ENCODE measurements at places on chromosomes 13 and 19.
A peak's percentile ranks its signal among the peaks of the same experiment; 100 is the strongest.

- peak; percentile 67 for DNase-seq
Measured at GRCh38 chr19:41595258-41595889, 19.4 kb downstream of the CEACAM21 start.

DNA sequence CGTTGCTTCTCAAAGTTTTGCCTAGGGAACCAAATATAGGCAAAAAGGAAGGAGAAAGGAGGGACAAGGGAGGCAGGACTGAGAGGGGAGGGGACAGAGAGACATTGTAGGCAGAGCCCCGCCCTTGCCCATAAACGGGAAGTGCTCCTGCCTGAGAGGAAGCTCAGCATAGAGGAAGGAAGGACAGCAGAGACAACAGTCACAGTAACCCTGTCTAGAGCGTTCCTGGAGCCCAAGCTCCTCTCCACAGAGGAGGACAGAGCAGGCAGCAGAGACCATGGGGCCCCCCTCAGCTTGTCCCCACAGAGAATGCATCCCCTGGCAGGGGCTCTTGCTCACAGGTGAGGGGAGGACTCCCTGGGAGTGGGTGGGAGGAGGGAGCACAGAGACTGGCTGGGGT, at the start of gene CEACAM21:
Gene CEACAM21 (plus strand): TSS at position 169 of the 400 bp plus-strand sequence. CDS start 109 bp downstream, at position 278.
- DNase-seq = no peak

GRCh38 chr13:73072239-73072900, 13.6 kb downstream of the KLF5 start:
- no peak for DNase-seq

GRCh38 chr19:58058467-58058866, 615 bp upstream of the ZNF135 start:
- no peak for DNase-seq

GRCh38 chr13:46369506-46370277, 17.4 kb downstream of the RUBCNL start:
- DNase-seq = peak; percentile 52

- no peak for DNase-seq
Measured at GRCh38 chr13:73307481-73307880, 248.7 kb downstream of the KLF5 start.

- DNase-seq = no peak
Measured at GRCh38 chr13:77000475-77000874, 8.6 kb downstream of the CLN5 start.

- no peak for DNase-seq
Measured at GRCh38 chr19:9362905-9363304, at the start of gene ZNF177. Gene ZNF177, plus strand, starts transcription at chr19:9363013. Its CDS starts 15,299 bp downstream, at chr19:9378312.

DNA sequence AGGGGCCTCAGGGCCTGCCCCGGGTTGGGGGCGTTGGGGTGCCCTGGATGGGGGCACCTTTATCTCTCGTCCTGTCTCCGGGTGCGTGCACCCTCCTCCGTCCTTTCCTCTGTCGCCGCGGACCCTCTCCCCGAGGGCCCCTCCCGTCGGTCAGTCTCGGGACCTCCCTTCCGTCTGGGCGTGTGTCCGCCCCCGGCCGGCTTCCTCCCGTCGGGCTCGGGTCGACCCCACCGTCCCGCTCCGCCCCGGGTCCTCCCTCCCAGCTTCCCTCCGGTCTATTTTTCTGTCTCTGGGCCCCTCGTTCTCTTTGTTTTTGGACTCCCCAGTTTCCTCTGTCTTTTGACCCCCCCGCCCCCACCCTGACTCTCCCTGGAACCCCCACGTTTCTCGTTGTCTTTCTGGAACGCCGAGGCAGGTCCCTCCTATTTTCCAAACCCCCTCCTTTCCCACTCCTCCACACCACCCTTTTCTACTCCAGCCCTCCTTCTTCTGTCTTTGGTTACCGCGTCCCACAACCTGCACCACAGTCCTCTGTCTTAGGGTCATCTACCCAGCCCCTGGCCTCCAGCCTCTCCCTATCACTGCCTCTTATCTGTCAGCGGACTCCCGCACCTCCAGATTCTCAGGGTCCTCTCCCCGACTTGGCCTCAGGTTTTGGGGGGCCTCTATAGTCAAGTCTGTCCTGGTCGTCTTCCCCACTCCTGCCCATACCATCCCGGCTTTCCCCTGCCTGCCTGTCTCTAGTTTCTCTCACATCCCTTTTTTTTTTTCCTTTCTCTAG, 757 bp downstream of the EGLN2 start:
- DNase-seq = peak; percentile 42

GRCh38 chr13:87827479-87827878, 156.3 kb downstream of the SLITRK5 start:
- no peak for DNase-seq

DNA sequence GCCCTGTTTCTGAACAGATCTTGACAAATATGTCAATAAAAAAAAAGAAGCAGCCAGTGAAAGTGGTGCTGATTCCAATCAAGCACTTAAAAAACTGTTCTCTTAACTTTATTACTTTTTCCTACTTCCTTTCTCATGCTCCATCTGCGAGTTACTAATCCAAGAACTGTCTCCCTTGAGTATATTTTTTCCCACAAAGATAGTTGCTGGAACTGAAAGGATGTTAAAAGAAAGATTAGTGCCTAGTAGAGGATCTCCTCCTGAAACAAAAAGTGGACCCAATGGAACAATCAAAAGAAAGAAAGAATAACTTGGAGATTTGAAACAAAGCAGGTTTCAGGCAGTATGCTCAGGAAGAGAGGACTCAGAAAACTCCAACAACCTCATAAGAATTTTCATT, 1034.8 kb downstream of the PCDH17 start:
- no peak for DNase-seq

DNA sequence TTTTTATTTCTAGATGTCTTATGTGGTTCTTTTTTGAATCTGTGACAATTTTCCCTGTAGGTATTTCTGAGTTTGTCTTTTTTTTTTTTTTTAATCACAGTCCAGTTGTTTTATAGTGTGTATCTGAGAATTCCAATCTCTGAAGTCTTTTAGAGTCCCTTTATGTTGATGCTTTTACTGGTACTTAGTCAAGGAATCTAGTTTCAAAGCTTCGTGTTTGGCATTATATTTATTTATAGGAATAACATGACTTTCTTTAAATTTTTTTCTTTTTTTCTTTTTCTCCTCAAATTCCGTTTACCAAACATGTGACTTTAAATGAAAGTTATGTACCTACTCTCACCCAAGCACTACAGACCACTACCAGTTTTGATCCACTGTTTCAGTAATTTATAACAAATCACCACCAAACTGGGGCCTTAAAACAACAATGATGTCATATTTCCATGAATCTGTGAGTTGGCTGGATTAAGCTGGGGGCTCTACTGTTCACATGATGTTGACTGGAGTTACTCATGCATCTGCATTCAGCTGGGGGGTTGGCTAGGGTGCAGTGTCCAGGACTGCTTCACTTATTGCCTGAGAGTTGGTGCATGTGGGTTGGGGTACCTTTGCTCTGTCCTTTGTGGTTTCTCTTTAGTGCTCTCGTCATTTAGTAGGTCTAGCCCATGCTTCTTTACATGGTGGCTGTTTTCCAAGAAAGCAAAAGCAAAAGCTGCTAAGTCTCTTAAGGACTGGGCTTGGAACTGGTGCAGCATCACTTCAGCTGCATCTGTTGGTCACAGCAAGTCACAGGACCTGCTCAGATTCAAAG, 22.3 kb downstream of the KCTD4 start:
- peak; percentile 44 for DNase-seq

GRCh38 chr13:72151241-72151640, 284.2 kb upstream of the DACH1 start:
- DNase-seq = no peak

GRCh38 chr13:110576070-110576394, 14.5 kb upstream of the RAB20 start:
- no peak for DNase-seq

DNA sequence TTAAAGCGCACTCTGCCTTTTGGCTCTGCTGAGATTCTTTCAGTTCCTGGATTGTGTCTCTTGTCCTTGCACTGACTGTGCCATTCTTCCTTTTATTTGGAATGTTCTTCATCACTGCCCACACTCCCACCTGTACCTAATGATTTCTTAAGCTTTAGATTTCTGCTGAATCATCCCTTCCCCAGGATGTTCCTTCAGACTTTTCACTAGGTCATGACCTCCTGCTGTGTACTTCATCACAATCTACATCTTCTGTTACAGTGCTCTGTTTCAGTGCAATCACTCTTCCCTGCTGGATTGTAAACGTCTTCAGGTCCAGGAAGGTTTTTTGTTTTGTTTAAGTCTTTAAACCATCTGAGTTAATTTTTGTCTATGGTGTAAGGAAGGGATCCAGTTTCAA, 281.0 kb downstream of the ATP8A2 start:
- no peak for DNase-seq

DNA sequence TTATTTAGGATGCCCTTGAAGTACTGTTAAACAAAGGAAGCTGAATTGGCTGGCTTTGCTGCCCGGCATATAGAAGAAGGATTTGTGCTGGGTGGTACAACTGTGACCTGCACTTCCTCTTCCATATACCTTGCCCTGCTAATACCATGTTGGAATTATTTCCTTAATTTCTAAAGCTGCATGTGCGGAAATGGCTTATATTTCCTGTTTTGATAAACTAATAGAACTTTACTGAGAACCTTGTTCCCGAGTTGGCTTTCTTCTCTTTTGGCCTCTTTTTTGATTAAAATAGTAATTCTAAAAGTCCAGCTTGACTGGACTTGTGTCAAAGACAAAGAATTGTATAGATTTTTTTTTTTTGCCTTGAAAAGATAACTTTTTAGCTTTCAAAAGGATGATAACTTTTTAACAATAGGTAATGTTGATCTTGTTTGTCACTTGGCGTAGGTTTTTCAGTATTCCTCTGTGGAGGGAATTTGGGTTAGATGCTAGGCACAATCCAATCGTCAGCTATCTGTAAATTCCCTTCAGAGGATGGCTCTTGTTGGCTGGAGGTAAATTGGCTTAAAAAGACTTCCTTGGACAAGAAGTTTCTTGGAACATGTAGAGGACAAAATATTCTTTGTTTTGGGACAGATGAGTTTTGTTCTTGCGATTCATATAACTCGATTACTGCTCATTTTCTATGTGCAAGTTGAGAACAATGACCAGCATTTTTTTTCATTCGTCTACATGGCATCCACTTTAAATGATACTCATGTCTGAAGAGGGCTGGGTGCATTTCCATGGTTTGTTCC, 41.4 kb downstream of the COL4A2 start:
- no peak for DNase-seq

DNA sequence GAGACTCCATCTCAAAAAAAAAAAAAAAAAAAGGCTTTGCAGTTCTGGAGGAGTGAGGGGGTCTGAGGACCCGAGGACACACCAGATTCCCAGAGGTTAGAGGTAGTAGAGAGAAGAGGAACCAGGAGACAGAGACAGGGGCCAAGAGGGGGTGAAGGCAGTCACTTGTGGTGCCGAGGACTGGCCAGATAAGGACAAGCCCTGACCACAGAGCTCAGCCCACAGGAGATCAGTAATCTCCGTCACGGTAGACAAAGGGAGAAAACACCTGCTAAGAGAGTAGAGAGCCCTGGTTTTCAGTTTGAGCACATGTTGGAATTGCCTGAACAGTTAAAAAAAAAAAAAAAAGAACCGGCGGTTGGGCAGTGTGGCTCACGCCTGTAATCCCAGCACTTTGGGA, 1.7 kb upstream of the PRAM1 start:
- no peak for DNase-seq

- no peak for DNase-seq
Measured at GRCh38 chr19:21101521-21102242, 19.7 kb downstream of the ZNF714 start.
